Stimulated activated CD8-positive, alpha-beta memory T cell treated with anti-CD3 and anti-CD28 coated beads, Interleukin-15, amount 100 ng/mL, for 1 hour (primary cell): ENCODE measurements at places on chromosomes 12 and 14.

DNA sequence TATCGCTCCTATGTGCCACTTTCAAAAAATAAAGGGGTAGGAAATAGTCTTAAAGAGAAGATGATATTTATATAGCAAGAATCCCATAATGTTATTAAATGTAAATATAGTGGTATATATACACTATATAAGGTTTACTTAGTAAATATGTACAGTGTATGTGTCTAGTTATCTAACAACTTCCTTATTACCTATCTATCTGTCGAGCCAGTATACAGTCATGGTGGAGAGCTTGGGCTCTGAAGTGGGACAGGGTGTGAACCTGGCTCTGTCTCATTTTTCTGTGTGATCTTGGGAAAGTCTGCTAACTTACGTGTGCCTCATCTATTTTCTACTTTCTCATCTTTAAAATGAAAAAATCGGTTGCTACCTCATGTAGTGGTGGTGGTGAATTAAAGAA, 62.8 kb upstream of the SINHCAF start:
- no peak for DNase-seq

DNA sequence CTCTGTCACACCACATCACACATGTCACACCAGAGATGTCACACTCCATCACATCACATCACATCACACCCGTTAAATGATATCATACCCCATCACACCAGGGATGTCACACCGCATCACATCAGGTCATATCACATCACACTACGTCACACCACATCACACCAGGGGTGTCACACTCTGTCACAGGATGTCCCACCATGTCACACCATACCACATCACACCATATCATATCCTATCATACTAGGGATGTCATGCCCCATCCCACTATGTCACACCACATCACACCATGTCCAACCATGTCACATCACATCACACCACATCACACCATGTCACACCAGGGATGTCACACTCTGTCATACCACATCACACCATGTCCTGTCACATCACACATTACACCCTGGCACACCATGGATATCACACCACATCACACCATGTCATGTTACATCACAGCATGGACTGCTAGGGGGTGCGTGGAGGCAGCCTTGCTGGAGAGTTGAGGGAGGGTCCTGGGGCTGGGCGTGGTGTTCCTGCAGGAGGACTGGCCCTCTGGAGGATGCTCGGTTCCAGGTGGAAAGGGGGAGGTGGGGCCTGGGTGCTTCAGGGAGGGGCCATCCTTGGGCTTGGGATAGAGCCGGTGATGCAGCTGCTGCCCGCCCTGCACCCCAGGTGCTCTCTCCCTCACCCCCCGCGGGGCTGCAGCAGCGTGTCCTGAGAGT, 134.6 kb downstream of the TMEM121 start:
- DNase-seq, result no peak

DNA sequence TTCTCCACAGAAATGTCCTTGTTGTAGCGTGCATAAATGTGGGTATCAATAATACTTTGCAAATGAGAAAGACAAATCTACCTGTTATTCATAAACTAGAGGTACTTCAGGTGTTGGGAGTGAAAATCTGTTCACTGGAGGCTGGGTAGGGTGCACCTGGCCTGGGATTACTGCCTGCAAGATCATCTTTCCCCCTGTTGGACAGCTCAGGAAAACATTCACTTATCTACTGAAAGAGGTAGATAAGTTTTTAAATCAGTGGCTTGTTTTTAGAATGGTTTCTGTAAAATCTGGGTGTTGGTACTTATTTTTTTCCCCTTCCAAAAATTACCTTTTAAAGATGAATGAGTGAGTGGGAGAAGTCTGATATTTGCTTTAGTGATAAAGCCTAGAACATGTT, 95.6 kb downstream of the DIP2B start:
- DNase-seq, result no peak

GRCh38 chr12:46456356-46457334, 84.1 kb upstream of the SLC38A2 start:
- DNase-seq, result no peak

- no peak for DNase-seq
These were observed 223.0 kb downstream of the APAF1 start for GRCh38 chr12:98868076-98868475.

- no peak for DNase-seq
These were observed 1.2 kb upstream of the LRP1-AS start for GRCh38 chr12:57148469-57149244.

- no peak for DNase-seq
These were observed 36.2 kb downstream of the CMAS start for GRCh38 chr12:22082190-22082701.

DNA sequence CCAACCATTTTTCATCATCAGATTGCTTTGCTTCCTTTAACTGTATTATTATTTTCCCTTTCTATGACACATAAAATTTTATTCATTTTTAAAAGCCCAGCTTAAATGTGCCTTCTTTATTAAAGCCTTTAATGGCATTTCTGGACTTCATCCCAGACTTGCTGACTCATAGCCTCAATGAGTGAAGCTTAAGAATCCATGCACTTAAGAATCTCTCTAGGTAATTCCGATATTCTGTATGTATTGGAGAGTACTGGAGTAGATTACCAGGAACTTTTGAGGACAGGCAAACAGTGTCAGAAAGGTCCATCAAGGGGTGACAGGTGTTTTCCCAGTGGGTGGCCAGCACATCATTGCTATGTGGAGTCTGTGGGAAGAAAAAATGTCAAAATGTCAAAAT, 107.9 kb downstream of the PTPRQ start:
- no peak for DNase-seq

GRCh38 chr12:101706403-101706802, 9.0 kb downstream of the CHPT1 start:
- DNase-seq, result no peak

GRCh38 chr14:84708865-84709264, 821.1 kb upstream of the FLRT2 start:
- no peak for DNase-seq

DNA sequence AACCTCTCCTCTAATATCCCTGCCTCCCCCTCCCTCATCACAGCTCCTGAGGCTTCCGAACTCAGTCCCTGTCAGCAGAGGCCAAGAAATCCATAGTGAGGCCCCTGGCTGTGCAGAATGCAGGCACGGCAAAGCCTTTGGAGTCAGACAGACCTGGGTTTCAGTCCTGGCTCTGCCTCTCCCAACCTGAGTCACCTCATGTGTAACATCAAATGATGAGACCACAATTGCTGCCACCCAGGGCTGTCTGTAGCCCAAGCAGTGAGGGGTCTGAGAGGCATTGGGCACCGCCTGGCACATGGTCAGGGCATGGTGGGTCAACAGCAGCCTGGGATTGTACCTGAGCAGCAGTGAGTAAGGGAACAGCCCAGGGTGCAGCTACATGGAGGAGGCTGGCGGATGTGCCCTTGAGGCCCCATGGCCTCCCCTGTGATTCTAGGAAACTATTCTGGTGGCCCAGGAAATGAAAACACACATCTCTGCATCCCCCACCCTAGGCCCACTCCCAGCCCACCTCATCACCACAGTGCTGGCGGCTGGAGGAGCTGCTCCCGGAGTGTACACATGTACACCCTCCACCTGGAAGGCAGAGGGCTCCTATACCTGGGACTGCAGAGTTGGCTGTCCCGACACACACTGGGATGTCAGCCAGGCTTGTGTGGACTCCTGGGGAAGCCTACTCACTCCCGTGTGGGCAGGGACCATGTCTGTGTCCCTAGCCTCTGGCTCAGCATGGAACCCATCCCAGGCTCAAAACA, 7.7 kb downstream of the ANKRD33 start:
- no peak for DNase-seq
